ENCODE measurements at places on chromosomes 2 and 18.

DNA sequence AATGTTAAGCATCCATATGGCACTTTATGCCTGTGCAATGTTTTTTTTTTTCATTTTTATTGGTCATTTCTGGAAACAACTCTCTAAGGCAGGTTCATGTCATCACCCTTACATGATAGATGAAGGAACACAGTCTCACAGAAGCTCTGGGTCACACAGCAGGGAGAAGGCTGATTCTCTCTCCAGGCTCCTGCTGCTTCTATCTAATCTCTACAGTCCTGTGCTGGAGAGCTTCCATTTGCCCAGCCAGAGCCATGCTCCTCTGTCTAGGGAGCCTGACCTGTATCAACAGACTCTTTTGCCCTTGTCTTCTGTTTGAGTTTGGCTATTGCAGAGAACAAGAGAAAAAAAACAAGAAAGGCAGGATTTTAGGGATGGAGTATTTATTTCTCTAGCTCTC, 584.8 kb downstream of the MBD2 start:
- no peak for DNase-seq

GRCh38 chr2:177797808-177798207, 274.8 kb downstream of the PDE11A start:
- no peak for DNase-seq

DNA sequence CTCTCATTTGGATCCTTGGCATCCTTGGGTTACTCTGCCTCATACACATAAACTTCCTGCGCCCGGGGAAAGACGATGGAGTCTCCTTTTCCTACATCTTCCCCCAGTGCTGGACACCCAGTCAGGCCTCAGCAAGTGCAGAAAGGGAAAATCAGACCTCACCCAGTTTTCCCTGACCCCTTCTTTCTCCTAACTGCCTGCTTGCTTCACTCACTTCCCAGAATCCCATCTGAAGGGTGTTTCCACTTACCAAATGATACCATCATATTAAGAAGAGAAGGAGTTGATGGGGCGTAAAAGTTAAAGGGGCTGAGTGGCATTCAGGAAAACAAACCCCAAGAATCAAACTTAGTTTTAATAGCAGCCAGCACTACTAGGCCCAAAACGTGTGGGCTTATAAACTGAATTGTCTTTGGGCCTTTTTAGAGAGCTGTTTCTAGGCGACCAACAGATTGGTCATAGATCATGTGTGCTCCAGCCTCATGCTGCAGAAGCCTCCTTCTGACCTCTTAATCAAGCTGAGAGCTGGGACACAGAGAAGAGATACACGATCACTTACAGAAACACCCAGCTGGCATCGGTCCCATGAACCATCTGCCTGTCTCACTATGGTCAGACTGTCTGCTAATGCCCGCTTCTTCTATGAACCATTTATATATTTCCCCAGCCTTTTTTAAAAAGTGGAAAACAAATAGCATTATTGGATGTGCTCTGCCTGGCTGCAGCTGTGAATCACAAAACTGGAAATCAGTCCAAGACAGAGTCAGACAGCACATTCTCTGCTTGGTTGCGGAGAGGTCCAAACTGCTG, 165.7 kb upstream of the SLC14A2 start:
- peak; percentile 48 for DNase-seq

DNA sequence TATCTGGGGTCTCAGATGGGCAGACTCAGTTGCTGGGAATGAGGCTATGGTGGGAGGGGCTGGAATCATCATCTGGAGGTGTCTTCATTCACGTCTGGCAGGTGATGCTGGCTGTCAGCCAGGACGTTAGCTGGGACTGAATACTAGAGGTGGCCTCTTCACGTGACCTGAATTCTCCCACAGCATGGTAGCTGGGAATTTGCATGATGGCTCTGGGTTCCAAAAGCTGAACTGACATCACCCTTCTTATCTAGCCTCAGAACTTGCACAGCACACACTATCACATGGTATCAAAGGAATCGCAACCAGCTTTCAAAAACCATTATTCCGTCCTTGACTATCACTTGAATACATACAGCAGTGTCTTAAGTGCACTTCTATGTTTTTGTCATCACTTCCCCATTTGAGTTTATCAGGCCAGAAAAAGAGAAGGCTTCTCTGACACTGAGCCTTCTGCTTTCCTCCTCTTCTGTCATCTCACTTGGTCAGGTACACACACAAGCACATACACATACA, 53.0 kb upstream of the LRP2 start:
- no peak for DNase-seq

GRCh38 chr2:223949241-223949840, 4.2 kb upstream of the WDFY1 start:
- no peak for DNase-seq

DNA sequence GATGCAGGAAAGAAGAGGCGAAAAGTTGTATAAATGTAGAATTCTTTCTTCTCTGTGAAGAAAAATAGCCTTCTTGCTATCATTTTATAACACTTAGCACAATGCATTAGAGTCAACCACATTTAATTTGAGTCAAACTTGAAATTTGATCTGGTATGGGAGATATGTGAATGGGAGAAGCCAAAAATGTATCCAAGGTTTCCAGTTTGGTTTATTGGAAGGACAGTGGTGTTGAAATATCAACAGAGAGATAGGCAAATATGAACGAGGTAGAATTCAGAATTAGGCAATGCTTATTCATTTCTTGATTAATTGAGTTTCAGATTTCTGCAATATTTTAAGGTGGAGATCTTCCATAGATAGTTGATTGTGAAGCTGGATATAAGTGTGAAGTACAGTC, 991.9 kb upstream of the CHAC2 start:
- DNase-seq, result no peak

DNA sequence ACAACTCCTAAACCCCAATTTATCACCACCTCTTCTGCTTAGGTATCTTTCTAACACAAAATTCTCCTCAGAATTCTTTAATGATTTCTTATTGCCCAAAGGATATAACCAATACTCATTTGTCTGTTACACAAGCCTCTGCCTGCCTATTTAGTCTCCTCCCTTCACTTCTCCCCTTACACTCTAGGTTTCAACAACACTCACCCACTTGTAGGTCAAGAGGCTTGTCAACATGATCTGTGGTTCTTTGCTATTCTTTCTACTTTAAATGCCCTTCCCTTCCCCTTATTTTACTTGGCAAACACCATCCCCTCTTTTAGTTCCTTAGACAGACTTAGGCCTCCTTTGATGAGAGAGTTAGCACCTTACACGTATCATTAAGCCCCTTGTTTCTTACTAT, 69.0 kb upstream of the C2orf15 start:
- DNase-seq, result no peak

DNA sequence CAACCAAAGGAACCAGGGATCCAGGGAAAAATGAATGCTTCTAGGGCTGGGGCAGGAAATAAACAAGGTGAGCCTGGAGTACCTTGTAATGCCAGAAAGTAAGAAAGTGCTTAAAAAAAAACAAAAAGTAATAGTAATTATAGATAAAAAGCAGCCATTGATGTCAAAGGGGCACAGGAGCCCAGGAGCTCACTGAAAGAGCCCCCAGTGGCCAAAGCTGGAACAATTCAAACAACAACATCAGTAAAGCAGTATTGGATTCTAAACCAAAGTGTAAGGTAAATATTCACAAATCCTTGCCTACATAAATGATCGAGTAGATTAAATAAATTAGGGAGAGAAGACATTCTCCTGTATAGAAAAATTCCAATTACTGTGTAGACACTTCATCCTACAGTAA, 114.3 kb upstream of the ARL4C start:
- DNase-seq, result no peak

- DNase-seq, result peak; percentile 81
These were observed 203.9 kb downstream of the TCF4 start for GRCh38 chr18:55384115-55384514.

GRCh38 chr2:109197491-109198418, 68.8 kb downstream of the SH3RF3 start:
- no peak for DNase-seq

DNA sequence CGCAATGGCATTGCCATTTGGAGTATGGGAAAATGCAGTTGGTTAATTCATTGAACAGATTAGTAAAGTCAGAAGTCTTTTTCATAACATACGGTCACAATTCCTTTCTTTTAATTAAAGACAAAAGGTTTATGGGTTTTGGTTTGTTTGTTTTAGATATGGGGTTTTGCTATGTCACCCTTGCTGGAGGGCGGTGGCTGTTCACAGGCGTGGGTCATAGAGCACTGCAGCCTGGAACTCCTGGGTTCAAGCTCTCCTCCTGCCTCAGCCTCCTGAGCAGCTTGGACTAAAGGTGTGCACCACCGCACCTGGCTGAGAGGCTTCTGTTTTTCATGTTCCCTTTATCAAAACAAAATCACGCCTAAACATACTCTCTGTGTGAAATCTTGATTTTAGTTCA, 18.7 kb upstream of the ELAC1 start:
- no peak for DNase-seq

GRCh38 chr2:186599186-186599778, 9.4 kb downstream of the ITGAV start:
- DNase-seq, result no peak

- DNase-seq, result peak; percentile 75
These were observed 2.8 kb downstream of the ONECUT2 start for GRCh38 chr18:57437766-57438671.

DNA sequence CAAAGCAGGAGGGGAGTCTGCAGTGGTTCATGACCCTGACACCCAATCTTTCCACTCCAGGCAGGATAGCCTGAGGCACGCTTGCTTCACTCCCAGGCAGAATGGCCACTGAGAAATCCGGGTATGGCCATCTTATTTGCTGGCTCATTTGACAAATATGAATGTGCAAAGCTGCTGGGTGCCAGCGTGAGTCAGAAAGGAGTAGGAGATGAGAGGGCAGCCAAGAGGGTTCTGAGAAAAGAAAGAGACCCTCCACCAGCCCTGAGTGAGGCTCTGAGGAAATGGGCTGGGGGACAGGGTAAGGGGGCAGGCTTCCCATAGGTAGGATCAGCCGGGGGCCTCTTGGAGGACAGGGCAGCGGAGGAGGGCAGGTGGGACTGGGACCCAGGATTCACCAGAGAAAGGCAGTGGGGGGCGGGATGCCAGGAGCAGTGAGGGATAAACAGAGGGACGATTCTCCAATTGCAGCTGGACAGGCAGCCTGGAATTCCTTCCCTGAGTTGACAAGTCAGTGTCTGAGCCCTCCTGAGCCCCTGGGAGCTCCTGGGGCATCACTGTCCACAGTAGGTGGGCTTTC, 15.2 kb downstream of the RAMP1 start:
- no peak for DNase-seq

GRCh38 chr2:65767946-65768345, 335.5 kb upstream of the SPRED2 start:
- DNase-seq, result no peak

DNA sequence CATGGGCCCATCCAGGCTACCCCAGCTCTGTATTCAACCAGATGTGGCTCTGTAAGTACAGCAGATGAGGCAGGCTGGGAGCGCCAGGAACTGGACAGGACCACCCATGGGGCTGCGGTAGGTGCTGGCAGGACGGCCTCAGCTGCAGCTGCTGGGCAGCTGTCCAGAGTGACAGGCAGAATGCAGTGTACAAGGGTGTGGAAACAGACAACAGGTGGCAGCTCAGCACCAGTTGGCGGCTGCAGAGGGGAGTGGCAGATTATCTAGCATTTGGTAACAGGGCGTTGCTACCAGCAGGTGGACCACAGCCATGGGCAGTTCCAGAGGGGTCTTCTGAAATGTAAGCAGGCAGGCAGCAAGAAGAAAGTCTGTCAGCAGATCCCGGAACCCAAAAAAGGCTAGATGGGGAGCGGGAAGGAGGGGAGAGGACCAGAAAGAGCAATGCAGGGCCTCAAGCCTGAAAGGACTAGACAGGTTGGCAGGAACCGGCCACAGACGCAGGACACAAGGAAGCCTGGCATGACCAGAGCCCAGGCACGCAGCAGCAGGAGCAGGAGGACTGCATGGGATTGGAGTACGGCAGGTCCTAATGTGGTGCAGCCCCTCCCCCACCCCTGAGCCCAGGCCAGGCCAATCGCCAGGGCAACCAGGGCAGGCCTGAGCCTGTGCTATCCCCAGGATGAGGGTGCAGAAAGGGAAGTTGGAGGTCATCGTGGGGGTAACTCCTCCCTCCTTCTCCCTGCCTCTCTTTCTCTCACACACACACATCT, 24.7 kb downstream of the PKDCC start:
- DNase-seq, result no peak

DNA sequence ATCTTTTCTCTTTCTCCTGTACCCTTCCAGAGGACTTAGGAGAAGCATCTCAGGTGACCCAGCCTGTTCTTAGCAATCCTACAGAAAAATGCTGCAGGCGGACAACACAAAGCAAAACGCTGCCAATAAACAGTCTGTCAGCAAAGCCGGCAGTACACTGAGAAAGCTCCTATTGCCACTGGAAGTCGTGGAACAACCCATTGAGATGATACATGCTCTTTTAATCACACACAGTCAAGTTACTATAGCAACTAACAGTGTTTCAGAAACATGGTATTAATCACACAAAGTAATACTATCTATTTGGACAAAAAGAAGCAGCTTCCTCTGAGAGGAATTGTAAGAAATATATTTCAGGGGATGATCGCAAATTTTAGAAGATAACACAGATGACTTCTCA, 10.5 kb downstream of the CTLA4 start:
- DNase-seq, result no peak

- no peak for DNase-seq
These were observed 47.9 kb downstream of the RAB3GAP1 start for GRCh38 chr2:135099802-135100483.

DNA sequence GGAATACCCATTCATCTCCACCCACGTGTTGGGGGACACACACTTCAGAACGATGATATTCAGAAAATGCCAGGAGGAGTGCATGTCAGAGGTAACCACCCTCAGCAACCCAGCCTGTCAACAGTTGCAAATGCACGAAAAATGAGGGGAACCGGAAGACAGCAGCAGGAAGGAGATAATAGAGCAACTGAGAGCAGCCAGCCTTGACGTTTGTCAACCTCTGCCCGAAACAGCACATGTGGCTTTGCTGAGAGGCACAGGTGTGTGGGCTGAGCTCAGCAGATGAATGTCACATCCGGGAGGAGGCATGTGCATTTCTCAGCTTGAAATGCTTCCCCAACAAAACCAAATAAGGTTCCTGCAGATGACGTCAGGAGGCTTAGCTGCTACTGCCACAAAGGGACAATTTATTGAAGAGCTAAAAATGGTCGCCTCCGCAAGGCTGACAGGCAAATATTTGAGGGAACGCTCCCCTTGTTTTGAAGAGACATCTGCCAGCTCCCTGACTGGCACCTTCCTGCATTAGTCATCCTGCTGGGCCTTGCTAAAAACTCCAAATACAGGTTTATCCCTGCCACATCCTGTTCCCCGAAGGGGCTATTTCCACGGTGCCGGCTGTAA, 419.0 kb downstream of the NBAS start:
- DNase-seq, result no peak

DNA sequence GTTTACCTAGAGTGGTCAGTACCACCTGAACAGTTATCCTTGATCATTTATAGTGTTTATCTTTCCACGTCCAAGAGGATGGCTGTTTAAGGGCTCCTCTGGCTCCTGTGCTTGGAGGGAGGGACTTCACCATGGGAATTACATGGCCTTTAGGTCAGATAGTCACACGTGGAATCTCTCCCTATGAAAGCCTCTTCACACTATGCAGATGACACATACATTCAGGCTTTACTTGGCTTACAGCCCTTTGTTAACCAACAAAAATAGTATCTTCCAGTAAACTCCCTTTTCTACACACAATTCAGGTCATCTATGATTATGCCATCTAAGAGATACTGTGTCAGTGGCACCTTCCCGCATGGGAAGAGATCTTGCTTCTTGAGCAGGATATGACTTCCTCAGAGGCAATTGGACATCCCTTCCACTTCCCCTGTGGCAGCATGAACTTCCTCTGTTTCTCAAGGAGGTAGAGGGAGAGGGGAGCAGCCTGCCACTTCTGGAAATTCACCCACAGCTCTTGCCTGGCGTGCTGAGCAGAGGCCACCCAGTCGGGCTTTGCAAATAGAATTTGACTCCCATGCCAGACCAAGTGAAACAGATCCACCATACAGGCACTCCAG, 53.5 kb downstream of the COLEC12 start:
- no peak for DNase-seq
